NCI-H446 treated with DMSO at 0.1 percent for 48 hours (cell line): ENCODE measurements at places on chromosomes 7 and 10.

DNA sequence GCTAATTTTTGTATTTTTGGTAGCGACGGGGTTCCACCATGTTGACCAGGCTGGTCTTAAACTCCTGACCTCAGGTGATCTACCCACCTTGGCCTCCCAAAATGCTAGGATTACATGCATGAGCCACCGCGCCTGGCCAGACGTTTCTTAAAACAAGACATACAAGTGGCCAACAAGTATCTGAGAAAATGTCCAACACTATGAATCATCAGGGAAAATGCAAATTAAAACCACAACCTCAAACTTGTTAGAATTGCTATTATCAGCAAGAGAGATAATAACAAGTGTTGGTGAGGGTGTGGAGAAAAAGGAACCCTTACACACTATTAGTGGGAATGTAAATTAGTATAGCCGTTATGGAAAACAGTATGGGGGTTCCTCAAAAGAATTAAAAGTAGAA is 148.6 kb downstream of the SUGCT start:
- DNase-seq = no peak

- no peak for DNase-seq
Measured at GRCh38 chr7:117032810-117033209, 79.5 kb downstream of the ST7 start.

GRCh38 chr10:95264227-95265051 is 26.4 kb downstream of the PDLIM1 start:
- no peak for DNase-seq

DNA sequence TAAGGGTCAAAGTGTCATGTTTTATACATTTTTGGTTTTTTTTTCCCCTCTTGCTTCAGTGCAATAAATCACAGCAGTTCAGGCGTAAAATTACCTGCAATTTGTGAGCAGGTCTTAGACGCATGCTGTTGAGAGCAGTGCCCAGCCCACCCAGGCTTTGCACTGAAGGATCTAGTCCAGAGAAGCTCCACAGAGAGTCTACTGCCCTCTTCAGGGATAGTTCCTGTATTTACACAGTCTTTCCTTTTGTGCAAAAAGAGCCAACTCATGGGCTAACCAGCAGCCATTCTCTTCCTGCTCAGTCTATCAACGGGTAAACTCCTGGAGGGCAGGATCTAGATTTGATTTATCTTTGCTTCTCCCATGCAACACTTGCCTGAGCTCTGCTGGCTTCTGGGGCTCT is 82.2 kb upstream of the NAMPT start:
- no peak for DNase-seq

DNA sequence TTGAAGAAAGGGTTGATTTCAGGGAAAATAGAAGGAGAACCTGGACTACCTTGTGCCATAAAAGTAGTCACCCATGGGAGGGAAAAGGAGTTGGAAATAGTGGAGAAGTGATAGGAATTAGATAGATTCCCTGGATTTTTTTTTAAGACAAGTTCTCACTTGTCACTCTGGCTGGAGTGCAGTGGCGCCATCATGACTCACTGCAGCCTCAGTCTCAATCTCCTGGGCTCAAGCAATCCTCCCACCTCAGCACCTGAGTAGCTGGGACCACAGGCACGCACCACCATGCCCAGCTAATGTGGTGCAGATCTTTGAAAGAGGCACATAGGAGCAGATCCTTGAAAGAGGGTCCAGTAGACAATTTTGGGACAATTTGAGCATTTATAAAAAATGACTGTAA is 9.5 kb upstream of the BLNK start:
- no peak for DNase-seq

GRCh38 chr7:91731976-91732375 is 148.5 kb downstream of the MTERF1 start:
- no peak for DNase-seq

DNA sequence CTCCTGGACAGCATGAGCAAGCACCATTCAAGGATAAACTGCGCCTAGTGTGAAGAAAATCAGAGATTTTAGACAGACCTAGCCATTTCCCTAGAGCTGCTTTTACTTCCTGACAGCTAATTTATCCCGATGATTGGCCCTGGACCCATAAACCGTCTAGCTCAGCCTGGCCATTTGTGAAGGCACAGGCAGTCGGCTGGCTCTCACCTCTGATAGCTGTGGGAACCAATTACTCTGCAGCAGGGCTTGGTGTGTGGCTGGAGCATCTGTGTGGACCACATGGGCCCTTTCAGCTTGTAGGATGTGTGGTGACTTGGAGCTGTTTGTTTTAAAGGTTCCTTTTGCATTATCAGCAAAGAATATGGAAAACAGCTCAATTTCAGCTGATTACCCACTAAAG is 111.1 kb upstream of the NPY start:
- no peak for DNase-seq
